Activated CD4-positive, alpha-beta T cell treated with anti-CD3 and anti-CD28 coated beads for 48 hours (primary cell): ENCODE measurements at places on chromosomes 13 and 19.

GRCh38 chr19:39502640-39503417, 4.1 kb downstream of the DLL3 start:
- peak; percentile 86 for DNase-seq

DNA sequence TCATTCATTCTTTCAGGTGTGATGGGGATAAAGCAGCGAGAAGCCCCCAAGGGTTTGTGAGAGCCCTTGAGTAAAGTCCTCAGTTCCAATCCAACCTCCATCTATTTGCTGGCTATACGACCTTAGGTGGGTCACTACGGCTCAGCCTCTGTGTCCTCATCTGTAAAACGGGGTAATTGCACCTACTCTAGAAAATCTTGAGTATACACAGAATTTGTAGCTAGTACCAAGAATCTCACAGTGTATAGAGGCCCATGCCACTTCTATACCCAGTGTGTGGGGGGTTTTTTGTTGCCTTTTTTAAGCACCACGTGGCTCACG, 406 bp upstream of the DNMT1 start:
- no peak for DNase-seq

- DNase-seq: peak; percentile 68
Measured at GRCh38 chr19:29836409-29836825, 24.6 kb downstream of the CCNE1 start.

- DNase-seq: no peak
Measured at GRCh38 chr19:42091742-42092141, 15.8 kb downstream of the ZNF574 start.

DNA sequence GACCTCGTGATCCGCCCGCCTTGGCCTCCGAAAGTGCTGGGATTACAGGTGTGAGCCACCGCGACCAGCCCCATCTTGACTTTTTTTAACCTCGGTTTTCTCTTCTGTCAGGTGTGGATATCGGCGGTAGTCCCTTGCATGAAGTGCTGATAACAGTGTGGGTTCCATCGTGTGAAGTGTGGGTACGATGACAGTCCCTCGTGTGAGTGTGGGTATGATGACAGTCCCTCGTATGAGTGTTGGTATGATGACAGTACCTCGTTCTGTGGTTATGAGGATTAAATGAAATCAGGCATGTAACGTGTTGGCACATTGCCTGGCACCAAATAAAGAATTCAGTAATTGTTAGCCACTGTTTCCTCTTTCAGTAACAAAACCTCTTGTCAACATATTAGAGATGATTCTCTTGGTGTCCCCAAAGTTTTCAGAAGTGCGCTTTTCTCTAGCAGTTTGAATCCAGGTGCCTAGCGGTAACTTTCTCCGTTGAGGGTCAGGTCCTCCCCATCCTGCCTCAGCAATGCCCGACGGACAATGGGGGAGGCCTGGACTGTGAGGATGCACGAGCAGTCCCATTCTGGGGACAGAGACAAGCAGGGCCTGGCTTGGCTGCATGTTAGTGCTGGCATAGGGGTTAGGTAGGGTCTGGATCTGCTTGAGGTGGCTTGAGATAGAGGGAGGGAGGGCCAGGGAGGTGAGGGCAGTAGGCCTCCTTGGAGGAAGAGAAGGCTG, 15.3 kb downstream of the GATAD2A start:
- peak; percentile 43 for DNase-seq

GRCh38 chr13:72104656-72105180, 237.7 kb upstream of the DACH1 start:
- DNase-seq: no peak

DNA sequence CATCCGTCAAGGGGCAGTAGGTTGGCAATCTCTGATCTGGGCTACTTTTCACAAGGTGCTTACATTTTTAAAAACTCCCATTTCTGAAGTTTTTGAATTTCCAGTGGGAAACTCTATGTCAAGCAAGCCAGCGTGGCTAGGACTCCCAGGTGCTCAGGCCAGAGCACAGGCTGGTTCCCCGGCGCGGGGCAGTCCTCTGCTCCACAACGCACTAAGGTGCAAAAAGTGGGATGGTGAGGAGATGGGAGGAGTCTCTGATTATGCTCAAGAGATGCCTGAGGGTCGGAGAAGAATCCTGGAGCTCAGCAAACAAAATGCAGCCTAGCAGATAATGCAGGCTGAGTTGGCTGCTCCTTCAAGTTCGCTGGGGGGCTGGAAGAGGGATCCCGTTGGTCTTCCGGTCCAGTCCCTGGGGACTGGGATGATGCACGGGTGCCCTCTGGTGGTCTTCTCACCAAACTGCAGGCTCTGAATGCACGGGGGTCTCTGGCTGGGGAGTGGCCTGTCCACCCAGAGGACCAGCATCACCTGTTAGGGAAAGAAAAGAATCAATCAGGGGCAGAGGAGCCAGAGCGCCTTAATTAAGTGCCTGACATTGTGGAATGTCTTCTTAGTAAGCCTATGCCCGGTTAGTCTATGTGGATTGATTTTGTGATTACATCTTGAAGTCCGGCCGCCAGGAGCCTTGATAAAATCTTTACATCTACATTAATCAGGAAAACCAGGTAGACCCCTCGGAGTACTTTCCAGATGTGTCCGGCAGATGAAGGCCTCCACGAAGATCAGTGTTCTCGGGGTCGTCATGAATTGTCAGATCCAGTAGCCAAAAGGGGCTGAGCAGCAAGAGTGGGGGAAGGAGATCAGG, 244.4 kb upstream of the MAB21L1 start:
- DNase-seq: peak; percentile 58

GRCh38 chr19:35346193-35347052, 1.3 kb upstream of the FFAR1 start:
- peak; percentile 82 for DNase-seq

DNA sequence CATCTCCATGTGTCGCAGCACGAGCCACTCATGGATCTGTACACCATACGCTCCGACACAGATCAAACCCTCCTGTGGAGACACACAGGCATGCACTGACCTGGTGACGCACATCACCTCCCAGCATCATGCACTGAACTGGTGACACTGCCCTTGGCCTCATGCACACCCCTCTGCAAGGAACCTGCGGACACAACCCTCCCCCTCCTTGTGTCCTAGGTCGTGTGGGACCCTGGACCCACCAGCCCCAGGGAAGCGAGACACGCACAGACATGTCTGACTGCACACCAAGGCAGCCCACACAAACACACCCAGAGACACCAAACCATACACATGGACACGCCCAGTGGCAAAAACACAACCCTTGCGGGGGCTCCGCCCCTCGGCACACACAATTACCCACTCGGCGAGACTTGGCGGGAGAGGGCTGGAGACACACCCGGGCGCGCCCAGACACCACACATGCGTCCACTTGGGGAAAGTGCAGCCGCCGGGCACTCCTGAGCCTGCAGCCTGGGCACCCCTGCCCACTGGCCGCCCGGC, 2.0 kb upstream of the KCNN4 start:
- no peak for DNase-seq

DNA sequence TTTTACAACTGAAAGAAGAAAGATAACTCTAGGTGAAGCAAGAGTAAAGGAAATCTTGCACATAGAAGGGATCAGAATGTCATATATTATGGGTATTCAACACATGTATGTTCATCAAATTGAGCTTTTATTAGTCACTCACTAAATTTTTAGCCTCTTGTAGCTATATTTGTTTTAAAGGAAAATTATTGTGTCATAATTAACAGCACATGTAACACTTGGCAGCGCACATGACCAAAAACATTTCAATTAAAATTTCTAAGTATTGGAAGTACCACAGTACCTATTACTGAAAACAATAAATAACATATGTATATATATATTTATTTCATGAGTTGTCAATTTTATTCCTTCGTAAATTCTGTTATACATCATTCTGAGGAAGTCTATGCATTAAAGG, 2800.4 kb downstream of the PCDH9 start:
- DNase-seq: no peak

GRCh38 chr13:31765138-31765785, 25.9 kb downstream of the RXFP2 start:
- DNase-seq: no peak
